ENCODE measurements at places on chromosomes 7 and 10.

GRCh38 chr7:81688622-81689411, 81.0 kb downstream of the HGF start:
- DNase-seq, result no peak

DNA sequence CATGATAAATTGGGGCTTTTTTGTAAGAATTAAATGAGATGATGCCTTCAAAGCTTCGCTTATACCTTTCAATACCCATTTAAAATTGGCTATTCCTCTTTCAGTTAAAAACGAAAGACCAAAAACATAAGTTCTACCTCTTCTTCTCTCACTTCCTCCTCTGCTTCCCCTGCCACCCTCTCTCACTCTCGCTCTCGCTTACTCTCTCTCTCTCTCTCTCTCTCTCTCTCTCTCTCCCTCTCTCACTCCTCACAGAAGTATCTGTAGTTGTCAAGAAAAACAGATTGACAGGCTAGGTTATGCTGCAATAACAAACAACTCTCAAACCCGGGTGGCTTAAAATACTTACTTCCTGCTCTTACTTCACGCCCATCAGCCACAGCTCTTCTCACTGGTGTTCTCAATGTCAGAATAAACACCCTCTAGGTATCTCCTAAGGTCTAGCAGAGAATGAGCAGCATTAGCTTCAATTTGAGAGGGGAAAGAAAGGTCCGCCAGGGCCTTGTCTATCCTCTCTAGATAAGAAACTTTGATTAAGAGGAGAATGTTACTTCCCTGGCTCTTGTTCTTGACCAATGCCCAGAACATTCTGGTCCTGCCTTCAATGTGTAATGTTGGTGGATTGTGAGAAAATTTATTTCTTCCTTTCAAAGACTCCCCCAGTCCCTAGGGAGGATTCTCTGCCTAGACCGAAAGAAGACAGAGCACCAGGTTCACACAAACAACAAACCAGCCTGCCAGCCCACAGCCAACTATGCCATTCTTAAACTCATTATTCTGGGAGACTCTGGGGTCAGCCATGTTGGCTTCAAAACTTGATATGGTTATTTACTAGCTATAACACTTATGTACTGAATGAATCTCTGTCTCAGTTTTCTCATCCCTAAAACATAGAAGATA, 1028.7 kb downstream of the XPNPEP1 start:
- DNase-seq, result no peak

DNA sequence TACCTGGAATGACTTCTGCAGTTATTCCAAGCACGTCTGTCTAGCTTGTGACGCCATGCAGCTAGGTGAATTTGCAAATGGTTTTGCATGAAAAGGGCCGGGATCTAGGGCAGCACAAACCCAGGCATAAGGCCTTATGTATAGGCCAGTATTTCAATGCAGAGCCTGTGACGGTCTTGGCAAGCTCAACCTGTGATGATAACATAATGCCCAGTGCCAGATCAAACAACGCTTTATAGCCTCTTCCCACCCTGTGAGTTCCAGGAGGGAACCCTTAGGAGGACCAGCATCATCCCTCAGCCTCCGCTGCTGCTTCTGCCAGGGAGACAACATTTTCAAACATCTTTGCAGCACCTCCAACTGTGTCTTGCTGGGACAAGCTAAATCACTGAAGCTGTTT, 390.7 kb downstream of the INHBA start:
- no peak for DNase-seq

DNA sequence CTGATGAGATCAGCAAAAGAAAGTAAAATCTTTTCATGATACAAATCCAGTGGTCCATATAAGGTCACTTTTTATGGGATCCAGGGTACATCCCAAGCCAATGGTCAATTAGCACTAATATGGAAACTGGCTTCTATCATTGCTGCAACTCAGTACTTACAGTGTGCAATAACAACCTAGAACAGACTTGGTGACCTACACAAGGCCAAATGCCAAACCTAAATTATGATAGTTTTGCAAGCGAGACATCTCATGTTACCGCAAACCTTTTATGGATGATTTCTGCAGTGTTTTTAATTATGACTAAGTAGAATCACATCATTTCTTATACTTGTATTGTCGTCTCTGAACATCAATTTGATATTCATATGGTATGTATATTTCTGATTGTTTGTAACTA, 583.5 kb upstream of the SEMA3D start:
- no peak for DNase-seq

GRCh38 chr10:132677473-132678227, 108.3 kb downstream of the NKX6-2 start:
- no peak for DNase-seq

GRCh38 chr10:46325021-46325420, 38.2 kb downstream of the ANTXRL start:
- DNase-seq, result no peak

DNA sequence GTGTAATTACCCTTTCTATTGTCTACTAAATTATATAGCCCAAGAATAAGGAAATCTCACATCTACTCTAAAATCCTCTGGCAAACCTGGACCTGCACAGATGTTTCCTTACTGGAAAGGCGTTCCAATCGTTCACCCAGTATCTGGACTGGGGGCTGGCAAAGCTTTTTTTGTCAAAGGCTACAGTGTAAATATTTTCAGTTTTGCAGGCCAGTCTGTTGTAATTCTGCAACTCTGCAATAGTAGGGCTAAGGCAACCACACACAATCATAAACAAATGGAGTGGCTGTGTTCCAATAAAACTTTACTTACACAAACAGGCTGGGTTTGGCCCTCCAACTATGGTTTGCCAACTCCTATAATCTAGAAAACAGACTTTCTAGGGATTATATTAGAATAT, 56.2 kb downstream of the GLI3 start:
- no peak for DNase-seq

DNA sequence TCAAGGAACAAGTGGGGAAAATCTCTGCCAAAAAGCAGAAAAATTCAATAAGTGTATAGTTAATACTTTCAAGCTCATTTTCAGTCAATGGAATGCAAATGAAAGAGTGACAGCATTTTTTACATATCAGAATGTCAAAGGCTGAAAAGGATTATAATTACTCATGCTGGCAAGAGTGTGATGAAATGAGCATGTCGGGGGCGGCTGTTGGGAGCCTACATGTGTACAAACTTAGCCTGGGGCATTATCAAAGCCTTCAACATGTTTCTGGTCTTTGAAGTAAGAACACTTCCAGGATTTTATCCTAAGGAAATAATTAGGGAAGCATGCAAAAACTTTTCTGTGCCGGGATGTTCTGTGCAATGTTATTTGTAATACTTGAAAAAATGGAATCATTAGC, 221.7 kb upstream of the LYZL1 start:
- DNase-seq, result no peak

DNA sequence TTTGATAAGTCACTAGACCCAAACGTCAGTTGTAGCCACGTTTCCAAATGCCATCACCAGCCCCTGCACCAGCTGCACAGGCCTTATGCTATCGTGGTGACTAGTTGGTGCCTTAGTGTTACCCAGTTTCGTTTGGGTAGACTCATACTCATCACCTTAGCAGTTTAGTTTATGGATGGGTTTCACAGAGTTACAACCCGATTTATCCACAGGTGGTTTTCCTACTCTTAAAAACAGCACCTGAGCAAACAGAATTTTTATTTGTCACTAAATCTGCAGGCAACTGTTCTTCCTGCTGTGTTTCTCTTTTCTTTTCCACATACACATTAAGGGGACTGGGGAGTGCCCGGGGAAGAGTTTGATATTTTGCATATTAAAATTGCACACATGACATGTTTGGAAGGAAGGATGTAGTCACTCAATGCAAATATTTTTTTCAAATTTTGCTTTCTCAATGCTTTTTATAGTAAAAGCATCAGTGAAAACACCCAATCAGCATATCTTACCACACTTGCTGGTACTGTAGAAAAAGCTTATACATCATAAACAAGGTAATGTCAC, 41.6 kb downstream of the PDSS1 start:
- no peak for DNase-seq

GRCh38 chr7:2516194-2516555, 3.4 kb upstream of the LFNG start:
- no peak for DNase-seq

DNA sequence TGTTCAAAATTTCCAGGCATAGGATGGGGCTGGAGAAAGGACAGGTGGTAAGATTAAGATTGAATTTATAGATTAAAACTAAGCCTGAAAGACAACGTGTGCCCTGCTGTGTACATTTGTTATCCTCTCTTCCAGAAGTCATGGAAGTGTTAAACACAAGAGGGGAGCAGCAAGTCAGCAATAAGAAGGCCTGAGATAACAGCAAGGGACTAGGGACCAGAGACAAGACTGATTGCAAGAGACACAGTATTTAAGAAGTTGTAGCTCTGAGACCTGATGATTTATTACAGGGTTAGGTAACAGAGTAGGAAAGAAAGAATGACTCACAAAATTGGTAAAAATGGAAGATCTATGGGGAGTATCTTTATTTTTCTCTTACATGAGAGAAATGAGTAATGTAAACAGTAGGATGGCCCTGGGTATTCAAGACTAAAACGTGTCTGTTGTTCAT, 55.7 kb upstream of the COL1A2 start:
- DNase-seq, result no peak

DNA sequence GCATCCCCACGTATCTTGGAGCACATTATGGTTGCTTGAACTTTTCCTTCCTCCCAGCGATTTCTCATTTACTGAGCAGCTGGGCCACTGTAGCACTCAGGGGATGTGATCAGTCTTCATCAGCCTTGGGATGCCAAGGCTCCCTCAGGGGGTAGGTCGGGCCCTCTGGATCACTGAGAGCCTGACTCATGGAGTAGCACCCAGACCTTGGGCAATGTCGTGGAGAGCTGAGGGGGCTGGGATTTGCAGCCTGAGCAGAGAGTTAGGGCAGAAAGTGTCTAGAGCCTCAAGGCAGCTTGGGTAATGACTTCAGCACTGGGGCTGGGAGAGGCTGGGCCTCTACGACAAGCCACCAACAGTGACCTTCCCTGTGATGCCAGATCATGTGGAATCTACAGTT, 86.5 kb upstream of the CXCL12 start:
- DNase-seq, result no peak

DNA sequence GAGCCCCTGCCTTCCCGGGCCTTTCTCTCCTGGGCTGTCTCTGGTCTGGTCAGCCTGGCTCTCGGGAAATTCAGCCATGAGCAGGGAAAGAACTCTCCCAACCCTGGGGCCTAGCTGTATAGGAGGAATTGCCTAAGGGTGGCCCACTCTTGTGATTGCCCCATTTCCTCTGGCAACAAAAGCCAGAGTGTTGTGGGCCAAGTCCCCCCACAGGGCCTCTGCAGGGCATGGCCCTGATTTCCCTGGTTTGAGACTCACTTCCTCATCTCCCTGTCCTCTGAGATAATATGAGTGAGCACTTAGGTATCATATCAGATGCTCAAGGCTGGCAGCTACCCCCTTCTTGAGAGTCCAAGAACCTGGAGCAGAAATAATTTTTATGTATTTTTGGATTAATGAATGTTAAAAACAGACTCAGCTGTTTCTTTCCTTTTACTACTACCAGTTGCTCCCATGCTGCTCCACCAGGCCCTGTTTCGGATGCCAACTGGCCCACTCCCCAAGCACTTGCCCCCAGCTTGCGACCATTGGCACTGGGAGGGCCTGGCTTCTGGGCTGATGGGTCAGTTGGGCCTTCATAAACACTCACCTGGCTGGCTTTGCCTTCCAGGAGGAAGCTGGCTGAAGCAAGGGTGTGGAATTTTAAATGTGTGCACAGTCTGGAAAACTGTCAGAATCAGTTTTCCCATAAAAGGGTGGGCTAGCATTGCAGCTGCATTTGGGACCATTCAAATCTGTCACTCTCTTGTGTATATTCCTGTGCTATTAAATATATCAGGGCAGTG, 11.4 kb downstream of the IRF5 start:
- DNase-seq, result no peak

- no peak for DNase-seq
These were observed 194.8 kb upstream of the ZNF32 start for GRCh38 chr10:43843321-43844101.

DNA sequence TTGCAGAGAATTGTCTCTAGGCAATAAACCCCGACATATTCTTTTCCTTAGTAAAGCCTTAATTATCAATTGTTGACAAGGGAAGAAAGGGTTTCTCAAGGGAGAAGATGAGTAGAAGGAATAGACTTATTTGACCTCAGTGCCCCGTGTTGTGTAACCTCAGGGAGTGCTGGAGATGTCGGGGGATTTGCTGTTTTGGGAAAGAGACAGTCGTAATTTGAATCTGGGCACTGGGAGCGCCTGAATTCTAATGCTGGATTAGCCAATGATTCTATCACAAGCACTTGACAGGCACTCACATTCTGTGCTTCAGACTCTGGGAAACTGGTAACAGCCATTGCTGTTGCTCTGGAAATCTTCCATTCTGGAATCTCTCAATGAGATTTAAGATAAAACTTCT, 13.8 kb upstream of the LMOD2 start:
- DNase-seq, result no peak

DNA sequence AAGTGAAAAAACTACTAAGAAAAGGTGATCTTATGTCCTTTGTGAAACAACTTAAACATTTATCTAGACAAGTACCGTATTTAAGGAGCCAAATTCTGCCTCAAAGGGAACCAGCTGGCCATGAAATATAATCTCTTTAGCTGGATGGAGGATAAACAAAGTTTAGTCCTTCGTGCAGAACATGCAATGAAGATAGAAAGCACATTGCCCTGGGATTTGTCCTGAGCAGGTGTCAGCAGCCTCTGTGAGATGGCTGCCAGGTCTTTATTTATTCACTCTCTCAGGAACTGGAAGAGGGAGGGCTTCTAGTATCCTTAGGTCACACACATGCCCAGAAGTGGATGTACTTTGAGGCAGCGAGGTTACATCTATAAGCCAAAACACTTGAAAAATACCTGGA, 57.4 kb upstream of the CASD1 start:
- no peak for DNase-seq

- DNase-seq, result no peak
These were observed 283.0 kb upstream of the KLF6 start for GRCh38 chr10:4067931-4068561.
